B cell (primary cell): ENCODE measurements at places on chromosomes 5 and 9. TPM values are rescaled to one million over a fixed set of nuclear protein-coding genes. Genes with fewer than 3 reads are reported as not detected.

DNA sequence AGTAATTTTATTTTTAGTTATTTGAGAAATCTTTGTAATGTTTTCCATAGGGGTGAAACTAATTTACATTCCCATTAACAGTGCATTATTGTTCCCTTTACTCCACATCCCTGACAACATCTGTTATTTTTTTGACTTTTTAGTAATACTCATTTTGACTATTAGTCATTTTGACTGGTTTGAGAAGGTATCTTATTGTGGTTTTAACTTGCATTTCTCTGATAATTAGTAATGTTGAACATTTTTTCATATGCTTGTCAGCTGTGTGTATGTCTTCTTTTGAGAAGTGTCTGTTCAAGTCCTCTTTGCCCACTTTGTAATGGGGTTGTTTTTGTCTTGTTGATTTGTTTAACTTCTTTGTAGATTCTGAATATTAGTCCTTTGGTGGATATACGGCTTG, 27.5 kb downstream of the CCDC152 start:
- no peak for DNase-seq

GRCh38 chr5:133423618-133424282, 188.6 kb downstream of the FSTL4 start:
- peak; percentile 80 for DNase-seq

CCNJL gene
- total RNA-seq, result 0.36 and 0.67 TPM in 2 replicates

- no peak for DNase-seq
Observed at GRCh38 chr5:77452351-77452750, 39.8 kb downstream of the WDR41 start.

GRCh38 chr9:33025572-33026342, 684 bp downstream of the DNAJA1 start:
- peak; percentile 88 for DNase-seq
